ENCODE measurements at places on chromosomes 2 and 18.

DNA sequence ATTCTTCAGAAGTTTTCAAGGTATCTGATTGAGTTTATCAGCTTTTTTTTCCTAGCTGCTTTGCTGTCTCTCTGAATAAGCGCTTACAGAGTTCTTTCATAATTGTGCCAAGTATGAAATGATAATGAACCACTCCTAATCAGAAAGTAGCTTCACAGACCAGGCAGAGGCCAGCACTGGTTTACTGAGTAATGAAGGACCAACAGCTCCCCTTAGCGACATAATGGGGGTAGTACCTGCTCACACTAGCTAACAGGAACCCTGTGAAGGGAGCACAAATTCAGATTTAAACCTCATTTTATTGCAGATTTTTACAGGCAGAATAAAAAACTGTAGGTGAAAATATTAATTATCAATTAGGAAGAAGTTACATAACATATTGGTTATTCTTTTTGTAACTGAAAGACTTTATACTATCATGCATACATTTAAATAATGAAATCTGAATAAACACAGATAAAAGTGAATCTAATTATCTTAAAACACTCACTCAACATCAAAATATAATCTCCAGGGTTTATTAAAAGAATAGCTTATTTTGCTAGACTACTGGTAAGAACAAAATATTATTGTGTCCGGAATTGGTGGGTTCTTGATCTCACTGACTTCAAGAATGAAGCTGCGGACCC lies 53.7 kb upstream of the LRRC30 start:
- peak; percentile 64 for DNase-seq

DNA sequence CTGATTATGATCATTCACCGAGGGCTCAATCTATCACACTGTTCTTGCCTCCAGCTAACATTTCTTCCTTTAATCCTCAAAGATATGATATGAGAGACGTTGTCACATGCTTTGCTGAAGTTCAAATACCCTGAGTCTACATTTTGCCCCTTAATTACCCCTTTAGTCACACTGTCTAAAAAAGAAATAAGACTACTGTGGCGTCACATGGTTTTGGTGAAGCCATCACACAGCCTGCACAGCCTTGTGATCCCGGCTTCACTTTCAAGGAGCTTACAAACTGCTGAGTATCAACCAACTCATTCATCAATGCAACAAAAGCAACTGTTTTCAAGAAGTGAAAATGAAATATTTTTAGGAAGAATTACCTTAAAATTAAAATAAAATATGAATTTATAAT lies 31.9 kb upstream of the SOCS6 start:
- no peak for DNase-seq

GRCh38 chr2:134648586-134648985 lies 70.2 kb downstream of the TMEM163 start:
- DNase-seq = no peak

DNA sequence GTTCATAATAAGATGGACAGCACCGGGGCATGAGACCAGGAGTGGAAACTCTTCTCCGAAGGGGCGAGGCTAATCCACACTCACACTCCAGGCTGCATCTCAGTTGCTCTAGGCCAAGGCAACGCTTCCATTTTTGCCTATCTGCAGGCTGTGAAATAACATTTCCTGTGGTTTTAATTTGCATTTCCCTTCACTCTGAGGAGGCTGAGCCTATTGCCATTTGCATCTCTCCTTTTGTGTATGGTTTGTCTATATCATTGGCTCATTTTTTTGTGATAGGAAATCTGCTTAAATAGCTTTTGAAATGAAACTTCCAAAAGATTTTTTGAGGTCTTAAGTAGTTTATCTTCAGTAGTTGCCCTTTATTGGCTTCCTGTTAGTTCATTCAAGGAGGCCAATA lies 57.6 kb downstream of the TPGS2 start:
- no peak for DNase-seq

GRCh38 chr2:169034256-169034655 lies 3.1 kb upstream of the ABCB11 start:
- peak; percentile 86 for DNase-seq

DNA sequence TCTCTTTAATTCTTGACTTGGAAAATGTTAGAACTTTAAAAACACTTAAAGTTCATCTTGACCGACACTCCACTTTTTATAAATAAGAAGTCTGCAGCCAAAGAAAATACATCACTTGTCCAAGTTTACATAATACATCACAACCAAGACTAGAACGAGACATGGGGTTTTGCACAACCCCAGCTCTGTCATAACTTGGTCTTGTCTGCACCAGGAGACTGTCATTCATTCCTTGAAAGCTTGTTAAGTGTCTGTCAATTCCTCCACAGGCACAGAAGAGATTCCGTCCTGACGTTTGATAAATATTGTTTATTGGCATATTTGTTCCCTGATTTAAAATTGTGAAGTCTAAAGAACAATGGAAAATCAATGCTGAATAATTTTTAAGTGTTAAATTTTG lies 139.5 kb upstream of the SETBP1 start:
- DNase-seq = no peak

DNA sequence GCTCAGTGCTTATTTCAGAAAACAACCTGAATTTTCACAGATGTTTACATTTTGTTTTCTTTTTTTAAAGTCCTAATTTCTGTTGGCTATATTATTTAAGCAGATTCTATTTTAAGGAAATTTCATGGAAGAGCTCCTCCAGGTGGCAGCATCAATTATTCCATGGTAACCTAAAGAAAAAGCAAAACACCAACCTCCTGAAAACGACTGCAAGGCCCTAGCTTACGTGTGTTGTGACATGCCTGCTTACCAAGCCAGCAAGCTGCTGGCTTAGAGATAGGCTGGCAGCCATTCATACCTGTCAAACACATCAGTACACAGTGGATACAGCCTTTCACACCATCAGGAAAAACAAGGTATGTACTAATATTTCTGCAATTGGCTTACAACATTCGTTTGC lies 64.9 kb downstream of the LPIN2 start:
- DNase-seq = peak; percentile 69

GRCh38 chr2:74001781-74002504 lies 17.2 kb downstream of the TET3 start:
- DNase-seq = no peak

DNA sequence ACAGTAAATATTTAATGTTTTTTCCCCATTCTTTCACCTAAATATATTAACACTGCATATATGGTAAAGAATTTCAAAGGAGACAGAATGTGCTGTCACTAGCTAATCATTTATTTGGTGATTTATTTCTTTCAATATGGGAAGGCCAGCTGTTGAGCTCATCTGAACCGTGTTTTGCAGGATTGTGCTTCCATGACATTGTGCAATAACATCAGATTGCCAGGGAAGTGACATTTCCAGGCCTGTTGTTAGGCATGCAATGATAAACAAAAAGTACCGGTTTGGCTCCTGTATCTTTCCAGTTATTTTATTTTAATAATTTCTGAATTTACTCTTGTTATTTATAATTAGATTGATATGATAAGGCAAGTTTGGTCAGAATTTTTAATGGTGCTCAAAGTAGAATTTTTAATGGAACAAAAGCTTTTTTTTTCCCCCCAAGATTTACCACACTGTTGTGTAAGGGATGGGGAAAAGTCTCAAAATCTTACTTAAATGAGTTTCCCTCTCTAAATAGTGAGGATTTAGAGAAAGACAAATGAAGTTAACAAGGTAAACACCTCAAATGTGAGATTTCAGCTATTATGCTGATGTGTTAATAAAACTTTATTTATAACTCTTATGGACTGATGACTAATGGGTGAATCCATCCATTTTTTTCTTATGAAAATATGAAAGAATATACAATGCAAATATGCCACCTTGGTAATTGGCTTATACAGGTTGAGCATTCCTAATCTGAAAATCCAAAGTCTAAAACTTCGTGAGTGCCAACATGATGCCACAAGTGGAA lies 52.7 kb downstream of the MALT1 start:
- DNase-seq = no peak

GRCh38 chr2:39938035-39938835 lies 159.2 kb upstream of the THUMPD2 start:
- no peak for DNase-seq

DNA sequence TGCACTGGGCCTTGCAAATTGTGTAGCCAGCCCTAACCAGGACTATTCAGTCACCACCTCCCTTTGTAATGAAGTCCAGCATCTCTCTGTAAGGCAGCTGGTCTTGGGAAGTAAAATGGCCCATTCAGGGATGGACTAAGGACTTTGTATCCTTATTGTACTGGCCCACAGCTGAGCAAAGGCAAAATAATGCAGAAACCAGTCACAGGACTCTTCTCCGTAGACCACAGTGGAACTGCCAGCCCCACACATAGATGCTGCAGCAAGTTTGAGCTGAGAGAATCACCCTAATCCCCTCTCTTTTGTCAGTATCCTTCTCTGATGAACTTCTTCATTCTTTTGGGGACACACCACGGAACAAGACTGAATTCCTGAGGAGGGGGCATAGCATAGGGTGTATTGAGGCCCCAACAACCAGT lies 73.6 kb upstream of the RTN4 start:
- no peak for DNase-seq

- DNase-seq = no peak
Measured at GRCh38 chr18:44425161-44425560, 255.5 kb upstream of the SETBP1 start.

DNA sequence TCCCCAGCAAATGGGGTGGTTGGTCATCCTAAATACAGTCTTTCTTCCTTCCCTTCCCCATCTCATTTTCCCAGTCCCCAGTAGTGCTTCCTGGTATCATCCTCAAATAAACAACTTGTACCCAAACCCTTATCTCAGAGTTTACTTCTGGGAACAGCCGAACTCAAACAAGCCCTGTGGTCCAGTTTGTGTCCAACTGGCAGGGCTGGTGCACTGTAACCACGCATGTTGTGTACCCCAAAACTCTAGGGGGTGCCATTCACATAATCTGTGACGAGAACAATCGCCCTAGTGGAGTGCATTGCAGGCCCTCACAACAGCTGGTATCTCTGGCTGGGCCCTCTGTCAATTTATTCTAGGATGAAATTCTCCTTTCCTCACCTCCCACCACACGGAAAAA lies 366.2 kb downstream of the TNS1 start:
- no peak for DNase-seq

GRCh38 chr2:232406556-232407310 lies at the start of gene ALPG:
ALPG (plus strand) TSS chr2:232406844; CDS start chr2:232406895, 51 bp downstream.
- no peak for DNase-seq

DNA sequence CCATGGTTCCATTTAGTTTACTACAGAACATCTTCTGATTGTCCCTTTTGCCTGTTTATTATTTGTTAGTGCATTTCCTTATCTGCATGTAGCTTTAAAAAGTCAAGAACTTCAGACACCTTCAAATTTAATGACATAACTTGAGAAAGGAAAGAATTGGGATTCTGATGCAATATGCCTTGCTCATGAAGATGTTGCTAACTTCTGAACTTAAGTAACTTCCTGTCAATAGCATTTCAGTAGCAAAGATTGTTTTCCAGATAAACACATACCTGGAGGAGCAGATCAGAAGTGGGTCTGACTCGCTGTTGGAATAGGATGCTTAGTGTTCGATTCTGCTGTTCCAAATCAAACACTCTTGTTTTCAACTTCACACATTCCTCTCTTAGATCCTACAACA lies 190.2 kb upstream of the LYPD1 start:
- no peak for DNase-seq

DNA sequence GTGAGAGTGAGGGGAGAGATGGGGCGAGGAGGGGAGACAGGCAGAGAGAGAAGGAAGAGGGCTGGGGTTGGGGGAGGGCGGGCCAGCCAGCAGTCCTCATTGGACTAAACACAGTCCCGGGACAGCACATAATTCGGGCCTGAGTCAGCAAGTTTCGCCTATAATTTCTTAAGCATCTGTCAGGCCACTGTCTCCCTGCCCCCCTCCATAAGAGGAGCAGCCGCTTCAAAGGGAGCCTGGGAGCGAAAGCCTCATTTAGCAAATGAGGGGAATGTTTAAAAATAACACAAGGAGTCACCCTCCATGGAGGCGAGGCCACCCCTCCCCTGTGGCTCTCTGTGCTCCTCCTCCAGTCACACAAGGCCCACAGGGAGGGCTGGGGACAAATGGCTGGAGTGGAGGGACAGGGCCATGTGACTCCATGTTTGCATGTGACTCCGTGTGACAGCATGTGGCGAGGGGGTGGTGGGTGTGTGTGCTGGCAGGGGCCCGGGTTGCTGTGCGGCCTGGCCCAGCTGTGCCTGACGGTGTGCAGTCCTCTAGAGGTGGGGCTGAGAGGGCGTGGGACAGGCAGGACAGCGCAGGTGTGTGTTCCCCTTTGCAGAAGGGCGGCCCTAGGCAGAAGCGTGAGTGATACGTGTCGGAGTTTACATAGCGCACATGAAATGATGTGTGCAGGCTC lies 162.4 kb downstream of the CELF4 start:
- no peak for DNase-seq

GRCh38 chr2:217107480-217107879 lies 247.6 kb upstream of the TNP1 start:
- DNase-seq = no peak

DNA sequence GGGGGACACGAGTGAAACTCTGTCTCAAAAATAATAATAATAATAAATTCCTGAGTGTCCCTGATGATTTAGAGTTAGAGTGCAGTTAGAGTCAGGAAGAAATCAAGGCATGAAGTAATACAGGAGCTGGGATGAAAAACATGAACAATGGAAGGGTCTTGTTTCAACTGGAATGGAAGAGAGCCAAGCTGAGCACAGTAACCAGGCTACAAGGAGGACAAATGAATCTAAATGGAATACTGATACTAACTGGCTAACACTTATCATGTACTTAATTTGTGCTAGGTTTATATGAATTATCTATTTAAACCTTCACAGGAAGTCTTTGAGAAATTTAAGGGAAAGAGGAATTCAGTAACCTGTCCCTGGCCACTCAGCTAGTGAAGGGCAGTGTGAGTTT lies 38.8 kb upstream of the PSME4 start:
- DNase-seq = no peak

DNA sequence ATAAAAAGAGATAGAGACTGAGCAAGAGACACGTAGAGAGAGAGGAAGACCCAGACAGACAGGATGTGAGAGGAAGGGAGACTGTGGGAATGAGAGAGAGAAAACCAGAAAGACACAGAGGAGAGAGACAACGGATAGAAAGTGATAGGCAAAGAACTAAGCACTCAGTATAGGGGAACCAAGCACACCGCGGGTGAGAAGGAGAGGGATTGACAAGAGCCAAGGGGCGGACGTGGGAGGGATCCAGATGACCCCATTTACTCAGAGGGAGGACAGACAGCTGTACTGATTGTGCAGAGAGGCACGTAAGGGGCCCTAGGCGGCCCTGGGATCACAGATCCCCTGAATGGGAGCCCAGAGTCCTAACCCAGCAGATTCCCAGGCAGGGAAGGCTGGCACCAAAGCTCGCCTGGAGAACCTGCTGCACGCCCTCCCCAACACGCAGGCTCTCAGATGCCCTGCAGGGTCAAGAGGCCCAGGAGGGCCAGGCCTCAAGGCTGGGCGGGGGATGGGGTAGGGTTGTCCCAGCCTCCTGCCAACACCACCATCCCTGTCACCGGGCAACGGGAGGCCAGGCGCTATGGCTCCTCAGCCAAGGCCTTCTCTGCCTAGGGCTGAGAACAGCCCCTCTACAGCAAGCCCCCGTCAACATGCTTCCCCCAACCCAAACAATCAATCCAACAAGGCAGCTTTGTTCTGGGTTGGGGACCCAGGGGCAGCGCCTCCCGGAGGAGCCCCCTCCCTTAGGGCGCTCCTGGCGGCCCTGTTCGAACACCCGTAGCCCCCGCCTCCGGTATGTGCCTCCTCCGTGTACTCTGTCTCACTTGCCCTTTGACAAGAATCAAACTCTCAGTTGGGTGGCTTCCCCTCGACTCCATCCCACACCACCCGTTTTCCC lies 579 bp downstream of the LOXL3 start:
- DNase-seq = no peak

- DNase-seq = no peak
Measured at GRCh38 chr2:240962300-240963064, 35.9 kb upstream of the SNED1 start.

Measured in HT-29 (cell line).